H1 (cell line): ENCODE measurements at places on chromosomes 5 and 9. TPM values are rescaled to one million over a fixed set of nuclear protein-coding genes. Genes with fewer than 3 reads are reported as not detected.

GRCh38 chr5:61755726-61756222, 423.7 kb downstream of the ZSWIM6 start:
- H3K4me1 ChIP-seq: no peaks in the 10 kb centered on the region
- H3K27ac ChIP-seq: no peak overlapping the region
- no peaks in the 10 kb centered on the region for H3K27me3 ChIP-seq
- no peaks in the 10 kb centered on the region for H3K36me3 ChIP-seq
- no peak overlapping the region for H3K4me3 ChIP-seq

- H3K36me3 ChIP-seq: no peaks in the 10 kb centered on the region
- no peak overlapping the region for H3K4me3 ChIP-seq
- no peaks in the 10 kb centered on the region for H3K27me3 ChIP-seq
These were observed 42.4 kb upstream of the PWWP2A start for GRCh38 chr5:160161626-160162025.

- no peaks in the 10 kb centered on the region for H3K36me3 ChIP-seq
- H3K4me3 ChIP-seq: no peak overlapping the region
- DNase-seq: no peak
- no peaks in the 10 kb centered on the region for H3K27me3 ChIP-seq
- peaks cover 2% of the 10 kb centered on the region for H3K4me1 ChIP-seq
These were observed 75.1 kb downstream of the GNAQ start for GRCh38 chr9:77956555-77956954.

DNA sequence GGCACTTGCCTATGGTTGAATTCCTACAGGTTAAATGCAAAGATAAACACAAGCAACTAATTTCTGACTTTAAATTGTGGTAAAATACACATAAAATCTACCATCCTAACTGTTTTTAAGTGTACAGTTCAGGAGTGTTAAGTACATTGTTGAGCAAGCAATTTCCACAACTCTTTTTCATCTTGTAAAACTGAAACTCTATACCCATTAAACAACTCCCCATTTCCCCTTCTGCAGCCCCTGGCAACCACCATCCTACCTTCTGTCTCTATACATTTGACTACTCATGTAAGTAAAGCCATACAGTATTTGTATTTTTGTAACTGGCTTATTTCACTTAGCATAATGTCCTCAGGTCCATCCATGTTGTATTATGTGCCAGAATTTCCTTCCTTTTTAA, 38.5 kb upstream of the STX17 start:
- DNase-seq: no peak
- H3K36me3 ChIP-seq: no peaks in the 10 kb centered on the region
- no peak overlapping the region for H3K4me3 ChIP-seq
- H3K27ac ChIP-seq: no peak overlapping the region
- H3K4me1 ChIP-seq: 0 out of 2 replicates have a peak, but pooled peaks cover 4% of the 10 kb centered on the region
- H3K27me3 ChIP-seq: no peaks in the 10 kb centered on the region

Gene DAB2
- 4.9 and 5.0 TPM in 2 replicates for total RNA-seq

GRCh38 chr5:156534906-156535485, 208.0 kb downstream of the SGCD start:
- H3K4me3 ChIP-seq: no peak overlapping the region
- H3K27me3 ChIP-seq: no peaks in the 10 kb centered on the region
- H3K27ac ChIP-seq: no peak overlapping the region
- no peaks in the 10 kb centered on the region for H3K36me3 ChIP-seq
- H3K4me1 ChIP-seq: no peaks in the 10 kb centered on the region
- DNase-seq: no peak

Gene RANBP3L
- not detected in 2 replicates for total RNA-seq

Gene CCDC192
- 0.61 and 0.63 TPM in 2 replicates for total RNA-seq

DNA sequence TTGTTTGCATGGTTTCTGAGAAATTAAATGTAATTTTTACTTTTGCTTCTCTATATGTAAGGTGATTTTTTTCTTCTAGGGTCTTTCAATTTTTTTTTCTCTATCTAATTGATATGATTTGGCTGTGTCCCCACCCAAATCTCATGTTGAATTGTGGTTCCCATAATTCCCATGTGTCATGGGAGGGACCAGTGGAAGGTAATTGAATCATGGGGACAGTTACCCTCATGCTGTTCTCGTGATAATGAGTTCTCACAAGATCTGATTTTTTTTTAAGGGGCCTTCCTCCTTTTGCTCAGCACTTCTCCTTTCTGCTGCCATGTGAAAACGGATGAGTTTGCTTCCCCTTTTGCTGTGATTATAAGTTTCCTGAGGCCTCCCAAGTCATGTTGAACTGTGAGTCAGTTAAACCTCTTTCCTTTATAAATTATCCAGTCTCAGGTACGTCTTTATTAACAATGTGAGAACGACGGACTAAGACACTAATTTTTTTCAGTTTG, 150.8 kb downstream of the MTRR start:
- no peaks in the 10 kb centered on the region for H3K36me3 ChIP-seq
- no peak for DNase-seq
- no peak overlapping the region for H3K27ac ChIP-seq

DNA sequence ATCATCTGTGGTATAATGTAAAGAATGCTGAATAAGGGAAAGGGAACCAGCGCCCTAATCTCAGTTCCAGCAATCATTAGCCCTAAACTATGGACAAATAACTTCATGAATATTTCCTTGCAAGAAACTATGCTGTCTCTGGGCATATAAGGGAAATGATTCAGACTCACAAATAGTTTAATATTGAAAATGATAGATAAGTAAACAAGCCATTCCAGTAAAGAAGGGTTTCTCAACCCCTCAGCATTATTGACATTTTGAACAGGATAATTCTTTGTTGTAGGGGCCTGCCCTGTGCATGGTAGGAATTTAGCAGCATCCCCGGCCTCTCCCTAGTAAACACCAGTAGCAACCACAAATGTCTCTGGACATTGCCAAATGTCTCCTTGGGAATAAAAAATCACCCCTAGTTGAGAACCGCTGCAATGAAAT, 23.8 kb downstream of the C5 start:
- no peak overlapping the region for H3K4me3 ChIP-seq
- DNase-seq: no peak
- H3K27ac ChIP-seq: no peak overlapping the region
- H3K4me1 ChIP-seq: no peaks in the 10 kb centered on the region
- H3K27me3 ChIP-seq: no peaks in the 10 kb centered on the region

GRCh38 chr5:154278908-154279307, 88.4 kb downstream of the GALNT10 start:
- H3K4me1 ChIP-seq: no peaks in the 10 kb centered on the region
- no peaks in the 10 kb centered on the region for H3K36me3 ChIP-seq
- H3K27ac ChIP-seq: no peak overlapping the region
- no peak for DNase-seq

DNA sequence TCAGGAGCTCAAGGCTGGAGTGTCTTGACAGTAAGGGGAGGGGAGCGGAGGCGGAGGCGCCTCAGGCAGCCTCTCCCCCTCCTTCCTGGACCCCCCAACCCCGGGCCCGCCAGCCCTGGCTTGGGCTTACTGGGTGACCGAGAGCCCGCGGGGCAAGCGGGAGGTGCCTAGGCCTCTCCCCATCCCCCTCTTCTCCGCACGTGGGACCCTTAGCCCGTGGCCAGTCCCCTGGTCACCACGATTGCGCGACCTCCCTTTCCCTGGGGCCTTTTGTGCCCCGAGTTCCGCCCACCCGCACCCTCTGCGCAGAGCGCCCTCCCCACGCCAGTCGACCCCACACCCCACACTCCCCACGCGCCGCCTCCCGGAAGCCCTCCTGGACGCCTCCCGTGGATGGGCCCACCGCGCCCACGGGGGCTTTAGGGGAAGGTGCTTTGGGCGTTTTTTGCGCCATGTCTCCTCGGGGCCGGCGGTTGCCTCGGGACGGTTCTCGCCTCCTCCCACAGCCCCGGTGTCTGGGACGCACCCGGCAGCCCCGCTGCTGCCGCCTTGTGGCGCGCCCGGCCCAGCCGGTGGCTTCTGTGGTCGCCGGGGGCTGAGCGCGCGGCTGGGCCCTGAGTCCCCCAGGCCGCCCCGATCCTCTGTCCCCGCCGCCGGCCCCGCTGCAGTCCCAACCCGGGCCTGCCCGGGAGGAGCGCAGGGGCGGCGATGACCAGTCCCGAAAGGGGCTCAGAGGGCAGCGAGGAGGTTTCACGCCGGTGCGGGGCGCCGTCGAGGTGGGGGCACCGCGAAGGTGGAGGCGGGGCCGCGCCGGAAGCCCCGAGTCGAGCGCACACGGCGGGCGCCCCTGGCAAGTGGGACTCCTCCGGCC, 3.2 kb downstream of the TOR4A start:
- peak overlapping the region; percentile 75 for H3K4me3 ChIP-seq
- no peak overlapping the region for H3K27ac ChIP-seq
- DNase-seq: peak; percentile 78
- H3K4me1 ChIP-seq: peaks cover 21% of the 10 kb centered on the region

Gene MATR3
- total RNA-seq: 378 and 389 TPM in 2 replicates

Gene OLFML2A
- 11.4 and 11.5 TPM in 2 replicates for total RNA-seq

Gene LCN12
- total RNA-seq: 1.5 and 1.7 TPM in 2 replicates

- H3K36me3 ChIP-seq: no peaks in the 10 kb centered on the region
- H3K4me3 ChIP-seq: no peak overlapping the region
- H3K27ac ChIP-seq: no peak overlapping the region
- H3K27me3 ChIP-seq: no peaks in the 10 kb centered on the region
These were observed 191.8 kb downstream of the SEMA6A start for GRCh38 chr5:116382874-116383266.

DNA sequence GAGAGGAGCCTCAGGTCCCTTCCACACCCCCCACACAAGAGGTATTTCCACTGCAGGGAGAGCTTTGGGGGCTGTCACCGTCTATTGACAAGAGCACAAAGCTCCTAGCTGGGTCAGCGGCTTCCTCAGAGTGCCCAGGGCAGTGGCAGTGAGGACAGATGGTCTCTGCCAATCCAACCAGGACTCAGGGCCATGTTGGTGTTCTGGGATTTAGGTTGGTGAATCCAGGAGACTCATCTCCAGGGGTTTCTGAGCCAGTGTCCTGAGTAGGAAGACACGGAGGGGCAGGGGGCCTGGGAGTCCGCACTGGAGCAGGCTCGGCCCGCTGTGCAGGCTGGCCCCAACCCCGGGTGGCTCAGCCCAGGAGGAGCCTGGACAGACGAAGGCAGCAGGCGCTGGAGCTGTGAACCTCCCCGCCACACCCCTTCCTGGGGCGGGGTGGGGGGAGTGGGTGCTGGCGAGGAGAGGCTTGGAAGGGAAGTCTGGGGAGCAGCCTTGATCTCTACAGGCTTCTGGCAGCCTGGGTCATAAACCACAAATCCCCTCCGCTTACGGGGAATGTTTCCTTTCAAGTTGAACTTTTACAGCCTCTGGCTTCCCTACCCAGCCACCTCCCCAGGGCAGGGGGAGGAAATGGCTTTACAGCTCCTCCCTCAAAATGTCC, 19.6 kb downstream of the CRB2 start:
- peaks cover 5% of the 10 kb centered on the region; the same call in 1 of the 2 replicates for H3K36me3 ChIP-seq
- H3K4me1 ChIP-seq: peaks cover 3% of the 10 kb centered on the region
- no peak overlapping the region for H3K4me3 ChIP-seq
- no peaks in the 10 kb centered on the region for H3K27me3 ChIP-seq
- no peak overlapping the region for H3K27ac ChIP-seq

Gene LCNL1
- 0.15 TPM in 1 of 2 replicates, not detected in the other for total RNA-seq

DNA sequence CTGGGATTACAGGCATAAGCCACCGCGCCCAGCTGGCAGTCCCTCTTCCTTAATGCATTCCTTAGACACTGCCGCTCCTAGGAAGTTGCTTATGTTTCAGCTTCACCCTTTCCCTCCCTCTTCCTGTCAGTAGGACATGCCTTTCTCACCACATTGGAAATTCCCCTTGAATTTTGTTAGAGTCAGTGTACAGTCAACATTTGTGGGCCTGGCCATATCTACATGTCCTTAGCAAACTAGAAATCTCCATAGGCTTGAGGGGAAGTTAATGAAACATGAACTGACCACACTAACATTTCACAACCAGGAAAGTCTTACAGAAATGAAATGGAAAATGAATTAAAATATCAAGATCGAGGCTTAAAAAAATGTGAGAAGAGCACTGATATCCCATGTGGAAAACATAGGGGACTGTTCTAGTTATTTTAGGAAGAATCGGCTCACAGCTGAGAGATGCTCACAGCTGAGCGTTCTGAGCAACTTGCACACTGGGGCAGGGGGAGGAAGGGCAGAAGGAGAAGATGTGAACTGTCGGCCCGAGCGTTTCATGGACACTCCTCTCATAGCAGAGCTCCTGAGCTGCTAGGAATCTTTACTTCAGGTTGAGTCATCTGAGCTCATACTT, 21.1 kb upstream of the LVRN start:
- no peak overlapping the region for H3K27ac ChIP-seq
- H3K36me3 ChIP-seq: no peaks in the 10 kb centered on the region
- no peak for DNase-seq
- no peaks in the 10 kb centered on the region for H3K4me1 ChIP-seq
- H3K27me3 ChIP-seq: no peaks in the 10 kb centered on the region

DNA sequence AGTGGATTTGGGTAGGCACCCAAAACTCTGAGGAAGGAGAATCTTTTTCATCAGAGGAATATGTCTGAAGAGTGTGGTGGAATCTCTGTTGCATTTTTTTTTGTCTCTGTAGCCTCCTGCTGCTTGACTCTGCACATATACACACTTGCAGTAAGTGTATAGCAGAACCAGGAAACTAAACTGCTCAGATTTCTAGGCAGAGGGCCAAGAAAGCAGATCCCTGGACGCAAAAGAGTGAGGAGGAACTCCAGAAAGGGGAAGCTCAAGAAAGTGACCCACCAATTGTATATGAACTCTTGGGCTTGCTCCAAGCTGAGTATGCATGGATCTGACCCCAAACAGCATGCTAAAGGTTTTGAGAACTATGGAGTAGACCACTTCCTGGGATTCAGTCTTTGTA, 181.8 kb downstream of the GADD45G start:
- no peak overlapping the region for H3K27ac ChIP-seq
- no peak for DNase-seq
- no peaks in the 10 kb centered on the region for H3K36me3 ChIP-seq

GRCh38 chr9:114386886-114387679, 699 bp downstream of the AKNA start:
- H3K27me3 ChIP-seq: no peaks in the 10 kb centered on the region
- peak overlapping the region; percentile 10; the same call in 1 of the 2 replicates for H3K4me3 ChIP-seq
- H3K36me3 ChIP-seq: 0 out of 2 replicates have a peak, but pooled peaks cover under 1% of the 10 kb centered on the region

DNA sequence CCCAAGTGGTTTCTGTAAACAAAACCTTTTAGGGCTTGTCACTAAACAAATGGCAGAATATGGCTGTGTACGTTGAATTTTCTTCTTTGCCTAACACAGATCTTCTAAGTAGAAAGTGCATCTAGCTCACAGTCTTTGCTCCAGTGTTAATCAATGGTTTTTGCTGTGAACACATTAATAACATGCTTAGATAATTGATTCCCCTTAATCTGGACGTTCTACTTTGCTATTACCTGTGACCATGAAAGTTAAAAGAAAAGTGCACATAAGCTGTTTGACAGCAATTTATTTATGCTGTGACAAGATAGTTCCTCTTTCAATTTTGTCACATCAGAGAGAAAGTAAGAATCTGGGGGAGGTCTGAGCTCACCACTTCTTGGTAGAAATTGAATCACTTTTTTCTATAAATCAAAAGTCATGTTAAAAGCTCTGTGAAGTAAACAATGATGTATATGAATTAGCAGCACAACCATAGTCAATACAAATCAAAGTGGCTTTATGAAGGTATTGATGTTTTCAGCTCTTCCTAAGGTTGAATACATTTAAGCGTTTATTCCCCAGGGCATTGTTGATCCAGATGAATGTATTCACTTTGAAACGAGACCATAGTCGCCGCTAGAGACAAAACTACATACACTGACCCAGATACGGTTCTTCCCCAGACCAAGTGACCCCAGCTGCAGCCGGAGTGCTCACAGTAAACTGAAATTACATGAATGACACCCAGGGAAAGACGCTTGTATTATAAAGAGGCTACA, 174.6 kb upstream of the ZNF608 start:
- peaks cover 19% of the 10 kb centered on the region for H3K4me1 ChIP-seq
- DNase-seq: no peak
- no peaks in the 10 kb centered on the region for H3K36me3 ChIP-seq
- no peak overlapping the region for H3K27ac ChIP-seq
- no peaks in the 10 kb centered on the region for H3K27me3 ChIP-seq

Gene MARVELD2
- 31.0 and 31.4 TPM in 2 replicates for total RNA-seq

- H3K27me3 ChIP-seq: no peaks in the 10 kb centered on the region
- no peak overlapping the region for H3K4me3 ChIP-seq
- no peaks in the 10 kb centered on the region; the same call in 1 of the 2 replicates for H3K36me3 ChIP-seq
- DNase-seq: no peak
These were observed 94.5 kb downstream of the PJA2 start for GRCh38 chr5:109315245-109315644.
